ENCODE measurements at places on chromosomes 3 and 15.

GRCh38 chr3:70806021-70806420 is 493.6 kb upstream of the MDFIC2 start:
- no peak for DNase-seq

DNA sequence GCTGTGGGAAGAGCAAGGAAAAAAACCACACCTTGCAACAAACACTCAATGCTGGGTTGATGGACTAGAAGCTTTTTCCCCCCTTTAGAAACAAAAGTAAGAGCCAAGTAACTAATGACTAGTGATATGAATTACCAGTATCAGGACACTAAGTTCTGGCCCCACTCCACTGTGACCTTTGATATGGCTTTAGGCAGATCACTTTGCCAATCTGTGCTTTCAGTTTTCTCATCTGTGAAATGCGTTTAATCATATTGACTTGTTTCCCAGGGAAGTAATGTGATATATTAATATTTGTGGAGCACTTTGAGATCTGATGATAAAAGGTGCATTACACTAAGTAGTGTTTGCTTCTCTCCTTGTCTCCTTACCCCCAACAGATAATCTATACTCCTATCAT is 319.3 kb upstream of the SATB1 start:
- DNase-seq, result no peak

- DNase-seq, result no peak
These were observed 172.3 kb upstream of the MCTP2 start for GRCh38 chr15:94059013-94059587.

- DNase-seq, result no peak
These were observed 168.4 kb downstream of the P3H2 start for GRCh38 chr3:189952272-189952671.

- DNase-seq, result no peak
These were observed 15.2 kb downstream of the GABRA5 start for GRCh38 chr15:26882112-26882511.

DNA sequence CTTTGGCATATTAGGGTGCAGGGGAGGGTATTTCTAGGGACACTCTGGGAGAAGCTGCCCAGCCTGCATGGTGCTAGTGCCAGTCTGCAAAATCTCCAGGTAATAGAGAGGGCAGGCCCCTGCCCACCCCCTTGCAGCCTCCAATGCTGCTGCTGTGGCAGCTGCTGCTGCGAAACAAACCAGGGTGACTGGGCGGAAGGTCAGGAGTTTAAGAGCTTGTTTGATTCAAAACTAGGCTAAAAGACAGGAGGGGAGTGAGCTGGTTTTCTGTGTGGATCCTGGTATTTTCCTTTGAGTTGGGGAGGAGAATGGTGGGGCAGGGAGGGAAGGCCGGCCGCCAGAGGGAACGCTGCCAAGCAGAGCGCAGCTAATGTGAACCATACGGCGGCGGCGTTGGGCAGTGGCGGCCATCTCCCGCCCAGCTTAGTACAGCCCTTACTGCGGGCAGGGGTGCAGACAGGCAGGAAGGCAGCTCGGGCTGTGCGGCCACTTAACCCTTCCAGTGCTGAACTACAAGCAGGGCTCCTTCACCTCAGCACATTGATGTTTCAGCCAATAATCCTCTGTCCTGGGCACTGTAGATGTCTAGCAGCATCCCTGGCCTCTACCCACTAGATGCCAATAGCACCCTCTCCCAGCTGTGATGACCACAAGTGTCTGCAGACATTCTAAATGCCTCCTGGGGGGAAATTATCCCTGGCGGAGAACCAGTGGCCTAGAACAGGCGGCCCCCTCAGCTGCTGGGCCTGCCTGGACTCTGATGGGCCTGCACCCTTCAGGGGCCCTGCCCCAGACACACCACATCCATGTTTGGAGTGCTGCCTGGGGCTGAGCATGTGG is 125.7 kb downstream of the EEFSEC start:
- peak; percentile 92 for DNase-seq

DNA sequence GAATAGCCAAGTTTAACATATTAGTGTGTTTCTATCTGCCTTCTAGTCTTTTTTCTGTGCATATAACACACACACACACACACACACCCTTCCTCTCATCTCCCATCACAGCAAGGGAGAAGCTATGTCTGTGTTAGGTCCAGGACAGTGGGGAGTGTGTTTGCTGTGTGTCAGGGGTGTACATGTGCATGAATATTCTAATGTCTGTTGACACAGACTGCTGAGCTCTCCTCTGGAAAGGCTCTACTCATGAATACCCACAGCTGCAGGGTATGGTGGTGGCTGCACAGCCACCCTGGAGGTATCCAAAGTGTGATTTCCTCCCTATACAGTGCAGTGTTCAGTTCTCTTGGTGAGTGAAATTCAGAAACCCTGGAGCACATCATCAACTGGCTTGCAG is 42.9 kb downstream of the ARNT2 start:
- no peak for DNase-seq

DNA sequence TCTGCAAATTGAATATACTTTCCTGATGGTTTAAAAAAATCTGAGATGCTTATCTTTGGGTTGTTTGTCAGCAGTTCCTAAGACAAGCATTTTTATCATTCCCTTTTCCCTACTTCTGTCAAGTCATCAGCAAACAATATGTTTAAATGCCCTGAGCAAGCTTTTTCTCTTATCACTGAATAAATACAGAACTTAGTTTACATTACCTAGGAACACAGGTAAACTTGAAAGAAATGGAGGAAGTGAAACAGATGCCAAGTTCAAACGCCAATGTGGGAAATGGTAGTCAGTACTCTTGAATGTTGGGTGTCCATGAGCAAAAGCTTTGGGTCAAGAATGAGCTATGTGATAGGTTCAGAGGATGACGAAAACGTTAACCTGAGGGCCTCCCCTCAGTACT is 17.2 kb upstream of the TCAIM start:
- peak; percentile 73 for DNase-seq

DNA sequence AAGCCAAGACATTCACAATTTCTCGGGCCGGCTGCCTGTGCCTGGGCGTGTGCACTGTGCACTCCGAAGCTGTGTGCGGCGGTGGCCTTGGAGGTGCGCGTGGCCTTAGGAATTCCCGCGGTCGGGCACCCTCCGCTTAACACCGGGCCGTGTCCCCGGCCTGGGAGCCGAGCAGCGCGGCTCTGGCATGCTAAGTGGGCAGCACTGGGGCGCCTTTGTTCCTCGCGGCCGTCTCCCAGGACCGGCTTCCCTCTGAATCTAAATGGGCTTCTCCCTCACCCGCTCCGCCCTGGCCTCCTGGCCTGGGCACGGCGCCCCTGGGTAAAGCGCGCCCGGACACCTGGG is 498 bp upstream of the ARNT2 start:
- no peak for DNase-seq

- DNase-seq, result peak; percentile 67
These were observed 30.0 kb upstream of the CHD2 start for GRCh38 chr15:92870010-92870591.

DNA sequence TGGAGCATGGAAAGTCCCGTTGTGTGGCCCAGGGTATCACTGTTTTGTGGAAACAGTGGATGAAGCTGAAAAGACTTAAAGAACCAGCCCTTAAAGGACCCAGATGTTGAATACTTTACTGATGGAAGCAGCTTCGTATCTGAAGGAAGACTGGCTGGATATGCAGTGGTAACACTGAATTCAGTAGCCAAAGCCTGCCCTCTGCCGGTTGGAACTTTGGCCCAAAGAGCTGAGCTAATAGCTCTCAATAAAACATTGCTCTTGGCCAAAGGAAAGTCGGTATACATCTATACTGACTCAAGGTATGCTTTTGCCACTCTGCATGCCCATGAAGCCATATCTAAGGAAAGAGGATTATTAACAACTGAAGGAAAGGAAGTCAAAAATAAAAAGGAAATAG is 885.4 kb downstream of the PDCD6IP start:
- DNase-seq, result peak; percentile 69

DNA sequence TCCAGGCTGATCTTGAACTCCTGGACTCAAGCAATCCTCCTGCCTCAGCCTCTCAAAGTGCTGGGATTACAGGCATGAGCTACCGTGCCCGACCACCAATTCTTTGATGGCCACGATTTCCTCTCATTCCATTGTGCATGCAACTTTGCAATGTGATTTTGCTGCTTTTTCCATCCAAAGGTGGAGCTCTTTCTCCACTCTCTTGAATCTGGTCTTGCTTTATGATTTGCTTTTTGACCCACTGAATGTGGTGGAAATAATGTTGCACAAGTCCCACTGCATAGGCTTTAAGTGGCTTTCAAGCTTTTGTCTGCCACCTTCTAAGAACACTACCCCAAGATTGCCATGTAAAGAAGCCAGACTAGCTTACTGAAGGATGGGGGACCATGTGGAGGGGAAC is 10.6 kb downstream of the RPS27L start:
- no peak for DNase-seq

DNA sequence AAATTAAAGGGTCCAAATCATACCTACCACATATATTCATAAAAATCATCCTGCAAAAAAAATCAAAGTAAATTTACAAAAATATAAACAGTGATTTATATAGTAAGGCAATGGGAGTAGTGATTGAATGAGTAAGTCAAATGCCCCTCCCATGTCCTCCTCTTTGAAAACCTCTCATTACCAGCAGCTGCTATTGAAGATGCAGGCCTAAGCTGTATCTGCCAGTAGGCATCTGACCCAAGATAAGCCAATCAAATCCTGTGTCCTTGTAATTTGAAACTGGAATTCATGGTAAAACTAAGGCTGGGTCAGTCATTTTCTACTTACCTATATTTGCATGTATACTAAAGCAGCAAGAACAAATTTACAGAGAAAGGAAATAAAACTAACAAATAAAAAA is 60.4 kb upstream of the POU1F1 start:
- DNase-seq, result no peak

DNA sequence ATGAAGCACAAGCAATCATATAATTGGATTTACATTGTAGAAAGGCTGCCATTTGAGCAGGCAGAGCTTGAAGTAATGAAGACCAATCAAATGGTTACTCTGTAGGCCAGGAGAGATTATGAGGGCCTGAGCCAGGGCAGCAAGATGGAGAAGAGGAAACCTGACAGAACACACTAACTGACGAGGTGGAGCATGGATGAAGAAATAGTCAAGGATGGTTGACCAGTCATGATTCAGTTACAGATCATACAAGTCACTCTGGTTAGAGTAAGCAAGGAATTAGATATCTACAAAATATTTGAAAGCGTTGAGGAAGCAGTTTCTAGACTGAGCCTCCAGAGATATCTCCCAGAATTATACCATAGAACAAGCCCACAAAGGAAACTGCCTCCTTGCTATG is 101.8 kb upstream of the THSD4 start:
- no peak for DNase-seq

GRCh38 chr15:71107501-71107815 is 7.8 kb upstream of the THSD4 start:
- no peak for DNase-seq

DNA sequence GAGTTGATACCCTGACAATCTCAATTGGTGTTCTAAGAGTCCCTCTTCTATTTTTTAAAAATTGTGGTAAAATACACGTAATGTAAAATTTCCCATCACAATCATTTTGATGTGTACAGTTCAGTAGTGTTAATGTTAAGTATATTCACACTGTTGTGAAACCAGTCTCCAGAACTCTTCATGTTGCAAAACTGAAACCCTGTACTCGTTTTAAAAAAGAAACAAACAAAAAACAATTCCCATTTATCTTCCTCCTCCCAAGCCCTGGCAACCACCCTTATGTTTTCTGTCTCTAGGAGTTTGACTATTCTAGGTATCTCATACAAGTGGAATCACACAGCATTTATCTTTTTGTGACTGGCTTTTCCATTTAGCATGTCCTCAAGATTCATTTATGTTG is 28.7 kb upstream of the ALPK3 start:
- DNase-seq, result no peak

DNA sequence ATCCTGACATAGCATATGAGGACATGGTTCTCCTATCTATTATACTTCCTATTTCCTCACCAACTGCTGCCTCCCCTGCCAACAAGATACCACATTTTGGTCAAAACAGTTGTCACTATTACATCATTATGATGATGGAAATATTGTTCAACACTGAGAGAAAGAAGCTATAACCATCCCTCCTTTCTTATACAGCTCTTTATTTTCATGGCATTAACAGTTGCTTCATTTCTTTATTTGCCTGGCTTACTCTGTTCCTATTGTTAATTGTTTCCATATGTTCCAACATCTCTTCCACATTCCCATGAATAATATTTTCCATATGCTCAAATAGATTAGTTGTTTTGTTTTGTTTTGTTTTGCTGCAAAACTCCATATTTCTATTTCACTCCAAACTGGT is 40.8 kb upstream of the FILIP1L start:
- DNase-seq, result no peak

GRCh38 chr3:190229632-190230424 is 92.4 kb downstream of the CLDN1 start:
- no peak for DNase-seq

DNA sequence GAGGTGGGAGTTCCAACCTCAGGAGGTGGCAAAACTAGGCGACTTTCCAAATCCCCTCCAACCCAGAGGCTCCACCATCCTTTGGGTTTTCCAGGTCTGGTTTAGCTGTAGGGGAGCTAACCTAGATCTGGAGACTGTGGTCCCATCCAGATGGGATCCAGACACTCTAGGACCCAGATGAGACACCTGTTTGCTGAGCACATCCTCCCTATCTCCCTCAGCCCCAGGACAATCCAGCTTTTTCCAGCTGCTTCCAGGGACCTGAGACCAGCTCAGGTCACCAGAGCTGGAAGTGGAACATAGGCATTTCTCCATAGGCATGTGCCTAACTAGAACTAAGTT is 18.2 kb downstream of the CRTAP start:
- DNase-seq, result no peak

DNA sequence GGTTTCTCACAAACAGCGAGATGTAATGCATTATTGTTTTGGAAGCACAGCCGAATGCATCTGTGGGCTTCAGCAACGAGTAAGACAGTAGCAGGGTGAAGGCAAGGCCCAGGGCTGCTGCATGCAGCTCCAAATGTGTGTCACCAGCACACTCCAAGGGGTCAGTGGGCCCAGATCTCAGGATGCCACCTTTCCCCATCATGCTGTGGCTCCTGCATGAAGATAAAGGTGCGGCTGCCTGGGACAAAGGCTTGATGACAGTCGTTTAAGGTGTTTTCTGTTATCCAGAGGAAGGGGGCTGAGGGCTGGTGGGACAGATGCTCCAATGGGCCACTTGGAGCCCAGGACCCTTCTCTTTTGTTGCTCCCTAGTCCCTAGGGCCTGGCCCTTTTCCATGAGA is 13.2 kb downstream of the C3orf22 start:
- DNase-seq, result no peak

GRCh38 chr3:51535146-51536019 is 3.1 kb upstream of the RAD54L2 start:
- DNase-seq, result no peak

DNA sequence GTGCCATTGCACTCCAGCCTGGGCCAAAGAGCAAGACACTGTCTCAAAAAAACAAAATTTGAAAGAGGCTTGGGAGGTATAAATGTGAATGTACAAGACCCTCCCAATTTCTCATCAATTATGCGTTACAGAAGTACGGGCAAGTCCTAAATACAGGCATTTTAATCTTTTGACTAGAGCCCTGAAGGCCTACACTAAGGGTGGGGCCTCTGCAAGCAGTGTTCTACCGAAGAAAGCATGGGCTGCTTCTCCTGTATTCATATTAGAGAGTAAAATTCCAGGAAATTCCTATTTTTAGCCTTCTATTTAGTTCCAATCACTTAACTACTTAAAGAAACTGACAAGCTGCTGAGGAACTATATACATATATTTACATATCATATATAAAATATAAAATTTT is 25.7 kb downstream of the PBRM1 start:
- no peak for DNase-seq

All from stomach (tissue), 19 donors.